ENCODE measurements at places on chromosomes 1 and 21. TPM values are rescaled to one million over a fixed set of nuclear protein-coding genes. Genes with fewer than 3 reads are reported as not detected.

Gene AADACL3
- not detected for total RNA-seq

Gene NR1I3
- total RNA-seq: not detected

Gene ARHGAP30
- not detected for total RNA-seq

Gene RHBG
- not detected for total RNA-seq

Gene OR2L5
- 0.22 TPM for total RNA-seq

Gene TTC22
- total RNA-seq: not detected

Gene DLGAP3
- 44.8 TPM for total RNA-seq

Gene ATP6V1G3
- total RNA-seq: not detected

Gene LCE4A
- not detected for total RNA-seq

Gene S100A7
- total RNA-seq: not detected

Gene OR6K3
- total RNA-seq: not detected

Gene CDC73
- total RNA-seq: 40.0 TPM

Measured in glutamatergic neuron (in vitro differentiated cells).